ENCODE measurements at places on chromosomes 5 and 9. TPM values are rescaled to one million over a fixed set of nuclear protein-coding genes. Genes with fewer than 3 reads are reported as not detected.

Gene FAM193B
- total RNA-seq = 205 TPM

Gene TRPM3
- total RNA-seq = 0.80 TPM

Gene PKD2L2
- total RNA-seq = not detected

Gene CD274
- total RNA-seq = 6.2 TPM

Gene PRRC2B
- total RNA-seq = 140 TPM

Gene HK3
- 2.7 TPM for total RNA-seq

Gene PCDH12
- total RNA-seq = 0.83 TPM

Gene S100Z
- total RNA-seq = not detected

DNA sequence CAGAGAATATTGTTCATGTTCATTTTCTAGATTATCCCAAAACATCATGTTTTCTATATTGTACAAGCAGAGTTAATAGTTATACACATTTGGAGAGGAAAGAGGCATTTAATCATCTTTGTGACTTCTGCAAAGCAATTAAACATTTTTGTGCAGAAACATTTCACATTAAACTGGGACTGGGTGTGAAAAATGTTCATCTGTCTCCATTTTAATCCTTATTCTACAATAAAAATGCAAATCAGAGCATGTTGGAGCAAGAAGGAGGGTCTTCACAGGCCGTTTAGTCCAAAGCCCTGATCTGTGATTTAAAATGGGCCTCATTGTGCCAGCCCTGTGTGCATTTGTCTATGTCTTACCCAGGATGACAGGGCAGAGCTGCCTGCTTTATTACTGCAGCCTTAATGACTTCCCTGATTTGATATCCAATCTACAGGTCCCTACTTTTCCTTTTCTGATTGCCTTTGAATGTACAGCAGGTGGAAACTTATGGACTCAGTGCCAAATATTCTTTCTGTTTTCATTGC, 183.5 kb downstream of the CAVIN4 start:
- no peak for DNase-seq
- H3K4me1 ChIP-seq = no peaks in the 10 kb centered on the region
- no peak overlapping the region for H3K4me3 ChIP-seq
- H3K27me3 ChIP-seq = no peaks in the 10 kb centered on the region

DNA sequence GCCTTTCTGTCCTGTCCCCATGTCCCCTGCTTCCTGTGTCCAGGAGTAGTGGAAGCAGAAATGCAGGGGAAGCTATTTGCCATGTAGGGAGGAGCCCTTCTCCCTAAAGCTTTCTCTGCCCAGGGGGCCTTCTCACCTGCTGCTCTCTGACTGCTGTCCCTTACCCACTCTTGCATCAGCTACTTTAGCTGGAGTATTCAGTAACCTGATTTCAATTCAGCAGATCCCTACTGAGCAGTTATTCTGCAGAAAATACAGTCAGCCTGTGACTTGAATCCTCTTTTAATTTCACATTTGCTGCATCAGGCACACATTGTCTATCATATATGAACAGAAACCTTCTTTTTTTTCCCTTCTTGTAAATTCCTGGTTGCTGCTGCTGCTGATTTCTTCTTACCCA, 90.4 kb downstream of the MVB12B start:
- H3K36me3 ChIP-seq = no peaks in the 10 kb centered on the region
- H3K4me1 ChIP-seq = peaks cover 5% of the 10 kb centered on the region
- no peak overlapping the region for H3K4me3 ChIP-seq

GRCh38 chr9:121233906-121234831, 32.5 kb upstream of the RAB14 start:
- H3K27me3 ChIP-seq = no peaks in the 10 kb centered on the region
- H3K4me1 ChIP-seq = no peaks in the 10 kb centered on the region
- no peak for DNase-seq
- H3K36me3 ChIP-seq = no peaks in the 10 kb centered on the region
- no peak overlapping the region for H3K27ac ChIP-seq

DNA sequence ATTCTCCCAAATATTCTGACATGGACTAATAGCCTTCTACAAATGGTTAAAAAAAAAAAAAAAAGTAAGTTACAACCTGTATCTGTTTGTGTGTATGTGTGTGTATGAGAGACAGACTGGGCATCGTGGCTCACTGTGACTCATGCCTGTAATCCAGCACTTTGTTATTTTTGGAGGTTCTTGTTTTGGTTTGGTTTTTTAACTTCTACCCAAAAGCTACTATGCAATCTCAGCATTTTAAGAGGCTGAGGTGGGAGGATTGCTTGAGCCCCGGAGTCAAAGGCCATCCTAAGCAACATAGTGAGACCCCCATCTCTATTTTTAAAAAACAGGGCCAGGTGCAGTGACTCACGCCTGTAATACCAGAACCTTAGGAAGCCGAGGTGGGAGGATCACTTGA, 17.6 kb upstream of the HAVCR1 start:
- no peaks in the 10 kb centered on the region for H3K4me1 ChIP-seq
- DNase-seq = no peak
- no peak overlapping the region for H3K4me3 ChIP-seq
- no peak overlapping the region for H3K27ac ChIP-seq
- no peaks in the 10 kb centered on the region for H3K27me3 ChIP-seq

- no peak overlapping the region for H3K4me3 ChIP-seq
- no peaks in the 10 kb centered on the region for H3K27me3 ChIP-seq
- H3K4me1 ChIP-seq = no peaks in the 10 kb centered on the region
- no peak overlapping the region for H3K27ac ChIP-seq
These were observed 471.9 kb downstream of the MTRR start for GRCh38 chr5:8340739-8341344.

- H3K27me3 ChIP-seq = peaks cover 12% of the 10 kb centered on the region
- H3K27ac ChIP-seq = no peak overlapping the region
- no peak for DNase-seq
- H3K36me3 ChIP-seq = no peaks in the 10 kb centered on the region
- peaks cover 13% of the 10 kb centered on the region for H3K4me1 ChIP-seq
These were observed 3.6 kb downstream of the GLDC start for GRCh38 chr9:6641961-6642360.

- H3K27ac ChIP-seq = no peak overlapping the region
- no peaks in the 10 kb centered on the region for H3K36me3 ChIP-seq
- H3K4me3 ChIP-seq = no peak overlapping the region
- H3K4me1 ChIP-seq = no peaks in the 10 kb centered on the region
- H3K27me3 ChIP-seq = no peaks in the 10 kb centered on the region
These were observed 140.1 kb downstream of the DOCK2 start for GRCh38 chr5:169777159-169777558.

GRCh38 chr5:178351221-178352034, 118.8 kb upstream of the PHYKPL start:
- H3K27me3 ChIP-seq = no peaks in the 10 kb centered on the region
- no peaks in the 10 kb centered on the region for H3K36me3 ChIP-seq
- H3K27ac ChIP-seq = no peak overlapping the region
- H3K4me1 ChIP-seq = no peaks in the 10 kb centered on the region

DNA sequence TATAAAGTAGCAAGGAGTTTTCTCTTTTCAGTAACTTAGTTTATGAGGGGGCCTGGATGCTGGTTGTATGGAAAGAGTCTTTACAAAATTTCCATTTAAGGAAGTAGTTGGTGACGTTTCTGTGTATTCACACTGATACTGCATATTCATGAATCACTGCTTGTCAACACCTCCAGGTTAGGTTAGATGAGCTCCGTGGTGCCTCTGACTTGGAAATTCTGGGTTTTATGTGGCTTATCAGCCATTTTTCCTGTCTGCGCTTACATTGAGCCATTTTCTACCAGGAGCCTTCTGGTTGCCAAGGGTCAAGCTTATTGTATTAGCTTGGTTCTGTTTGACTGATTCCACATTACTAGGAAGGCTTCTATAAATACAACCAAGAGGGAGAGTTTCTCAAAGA, 128.3 kb downstream of the SLC28A3 start:
- H3K27ac ChIP-seq = no peak overlapping the region
- H3K36me3 ChIP-seq = no peaks in the 10 kb centered on the region
- H3K4me3 ChIP-seq = no peak overlapping the region
- H3K27me3 ChIP-seq = no peaks in the 10 kb centered on the region

DNA sequence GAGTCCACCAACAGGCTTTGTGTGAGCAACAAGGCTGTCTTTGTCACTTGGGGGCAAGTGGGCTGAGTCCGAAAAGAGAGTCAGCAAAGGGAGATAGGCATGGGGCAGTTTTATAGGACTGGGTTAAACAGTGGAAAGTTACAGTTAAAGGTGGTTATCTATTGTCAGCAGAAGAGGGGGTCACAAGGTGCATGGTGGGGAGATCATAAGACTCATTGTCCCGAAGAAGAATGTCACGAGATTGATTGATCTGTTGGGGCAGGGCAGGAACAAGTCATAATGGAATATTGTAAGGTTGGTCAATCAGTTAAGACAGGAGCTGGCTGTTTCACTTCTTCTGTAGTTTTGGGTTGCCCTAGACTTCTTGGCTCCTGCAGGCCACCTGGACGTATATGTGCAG, 7.6 kb upstream of the HMGCS1 start:
- no peak overlapping the region for H3K4me3 ChIP-seq
- no peaks in the 10 kb centered on the region for H3K36me3 ChIP-seq
- no peak for DNase-seq
- no peak overlapping the region for H3K27ac ChIP-seq
- no peaks in the 10 kb centered on the region for H3K27me3 ChIP-seq

GRCh38 chr9:131839281-131840084, 99.6 kb upstream of the RAPGEF1 start:
- no peaks in the 10 kb centered on the region for H3K4me1 ChIP-seq
- no peaks in the 10 kb centered on the region for H3K36me3 ChIP-seq

- no peak overlapping the region for H3K4me3 ChIP-seq
- H3K4me1 ChIP-seq = no peaks in the 10 kb centered on the region
- no peak overlapping the region for H3K27ac ChIP-seq
- no peaks in the 10 kb centered on the region for H3K27me3 ChIP-seq
- H3K36me3 ChIP-seq = no peaks in the 10 kb centered on the region
These were observed 80.3 kb downstream of the SGCD start for GRCh38 chr5:156407251-156407650.

DNA sequence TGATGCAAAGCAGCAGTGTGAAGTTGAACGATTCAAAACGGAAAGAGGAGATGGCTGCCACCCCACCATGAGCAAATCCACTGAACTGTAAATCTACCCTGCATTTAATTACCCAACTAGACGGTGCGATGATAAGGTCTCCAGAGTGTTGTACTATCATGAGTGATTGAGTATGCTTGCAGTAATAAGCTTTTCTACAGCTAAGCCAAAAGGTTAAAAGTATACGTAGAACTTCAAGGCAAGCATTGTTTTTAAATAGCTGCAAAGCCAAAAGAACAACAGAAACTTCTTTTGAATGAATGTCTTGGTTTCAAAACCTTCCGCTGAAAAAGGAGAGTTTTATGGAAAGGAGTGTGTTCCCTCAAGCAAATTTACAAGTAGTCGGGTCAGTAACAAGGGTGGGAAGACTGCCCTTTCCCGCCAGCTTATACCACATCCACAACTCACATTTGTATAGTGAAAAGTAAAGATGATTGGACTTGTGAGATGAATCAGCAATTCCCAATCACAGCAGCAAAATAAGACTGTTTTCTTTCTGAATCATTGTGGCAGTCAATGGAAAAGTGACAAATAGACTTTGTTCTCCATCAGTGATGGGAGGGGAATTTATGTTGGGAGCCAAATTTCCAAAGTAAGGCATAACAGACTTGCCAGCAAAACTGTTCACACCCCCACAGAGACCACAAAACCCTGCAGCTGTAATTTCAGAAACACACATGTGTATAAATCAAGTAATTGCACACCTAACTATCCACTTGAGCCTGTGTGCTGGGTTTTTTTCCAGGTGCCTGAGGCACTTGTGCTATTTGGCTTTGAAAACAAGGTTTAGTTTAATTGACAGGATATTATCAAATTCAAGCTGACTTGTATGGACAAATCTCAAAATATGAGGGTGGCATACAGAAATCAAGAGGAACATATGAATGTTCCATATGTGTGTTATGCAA, 407.7 kb upstream of the GRAMD2B start:
- no peak overlapping the region for H3K27ac ChIP-seq
- no peak overlapping the region for H3K4me3 ChIP-seq
- H3K27me3 ChIP-seq = no peaks in the 10 kb centered on the region
- H3K4me1 ChIP-seq = no peaks in the 10 kb centered on the region
- no peaks in the 10 kb centered on the region for H3K36me3 ChIP-seq
- no peak for DNase-seq

DNA sequence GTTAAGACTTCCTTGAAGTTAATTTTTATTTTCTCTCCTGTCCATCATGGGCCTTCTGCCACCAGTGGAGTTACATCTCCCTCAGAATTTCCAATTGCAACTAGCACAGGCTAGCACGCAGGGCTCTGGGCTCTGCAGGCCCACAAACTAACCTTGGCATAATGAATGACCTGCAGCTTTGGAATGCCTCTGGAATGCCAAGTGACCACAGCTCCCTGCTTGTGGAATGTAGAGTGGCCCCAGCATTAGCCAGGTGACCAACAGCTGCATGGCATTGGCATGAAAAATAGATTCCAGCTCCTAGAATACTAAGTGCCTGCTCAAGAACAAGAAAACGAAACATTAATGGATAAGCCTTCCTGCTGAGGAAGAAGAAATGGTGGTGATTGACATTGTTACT, 726.1 kb downstream of the BRINP1 start:
- H3K36me3 ChIP-seq = no peaks in the 10 kb centered on the region
- H3K4me1 ChIP-seq = no peaks in the 10 kb centered on the region
- H3K27ac ChIP-seq = no peak overlapping the region

- no peaks in the 10 kb centered on the region for H3K4me1 ChIP-seq
- H3K27ac ChIP-seq = no peak overlapping the region
- H3K36me3 ChIP-seq = no peaks in the 10 kb centered on the region
- H3K4me3 ChIP-seq = no peak overlapping the region
These were observed 72.0 kb upstream of the IL12B start for GRCh38 chr5:159402311-159402710.

DNA sequence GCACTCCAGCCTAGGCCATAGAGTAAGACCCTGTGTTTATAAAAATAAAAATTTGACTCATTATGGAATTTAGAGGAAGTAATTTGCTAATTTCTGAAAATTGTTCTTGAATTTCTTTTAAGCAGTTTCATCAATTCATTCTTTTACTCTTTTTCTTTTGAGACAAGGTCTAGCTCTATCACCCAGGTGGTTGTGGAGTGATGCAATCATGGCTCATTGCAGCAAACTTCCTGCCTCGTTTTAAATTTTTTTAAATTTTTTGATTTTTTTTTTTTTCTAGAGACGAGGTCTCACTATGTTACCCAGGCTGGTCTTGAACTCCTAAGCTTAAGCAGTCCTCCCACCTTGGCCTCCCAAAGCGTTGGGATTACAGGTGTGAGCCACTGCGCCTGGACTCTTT, 3.1 kb upstream of the CAMLG start:
- DNase-seq = no peak
- H3K4me3 ChIP-seq = no peak overlapping the region
- no peaks in the 10 kb centered on the region for H3K36me3 ChIP-seq
- peaks cover 8% of the 10 kb centered on the region for H3K4me1 ChIP-seq

DNA sequence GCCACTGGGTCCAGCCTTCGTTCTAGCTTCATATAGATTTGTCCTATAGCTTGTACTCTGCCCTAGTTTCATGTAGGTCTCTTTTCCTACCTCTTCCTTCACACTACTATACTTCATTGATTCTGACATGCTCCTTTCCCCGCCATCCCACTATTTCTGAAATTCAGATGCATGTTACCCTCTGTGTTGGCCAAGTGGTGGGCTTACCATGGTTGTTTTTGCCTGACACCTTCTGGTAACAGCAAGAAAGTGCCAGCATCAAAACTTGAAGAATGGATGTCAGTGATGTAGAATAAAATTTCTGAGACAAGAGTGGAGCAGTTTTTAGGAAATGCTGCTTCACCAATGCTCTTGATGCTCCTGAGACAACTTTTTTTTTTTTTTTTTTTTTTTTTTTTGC, 19.5 kb upstream of the SERINC5 start:
- no peak overlapping the region for H3K4me3 ChIP-seq
- no peak for DNase-seq
- no peak overlapping the region for H3K27ac ChIP-seq
- H3K27me3 ChIP-seq = no peaks in the 10 kb centered on the region

- H3K27ac ChIP-seq = peak overlapping the region; percentile 20
- no peaks in the 10 kb centered on the region for H3K27me3 ChIP-seq
- no peaks in the 10 kb centered on the region for H3K36me3 ChIP-seq
- no peak for DNase-seq
These were observed 24.9 kb upstream of the CEP120 start for GRCh38 chr5:123448017-123448617.
